T-helper 17 cell (primary cell): ENCODE measurements at places on chromosomes 5 and 9. TPM values are rescaled to one million over a fixed set of nuclear protein-coding genes. Genes with fewer than 3 reads are reported as not detected.

GRCh38 chr5:59684388-59685190 lies 208.9 kb downstream of the PDE4D start:
- DNase-seq, result no peak

DNA sequence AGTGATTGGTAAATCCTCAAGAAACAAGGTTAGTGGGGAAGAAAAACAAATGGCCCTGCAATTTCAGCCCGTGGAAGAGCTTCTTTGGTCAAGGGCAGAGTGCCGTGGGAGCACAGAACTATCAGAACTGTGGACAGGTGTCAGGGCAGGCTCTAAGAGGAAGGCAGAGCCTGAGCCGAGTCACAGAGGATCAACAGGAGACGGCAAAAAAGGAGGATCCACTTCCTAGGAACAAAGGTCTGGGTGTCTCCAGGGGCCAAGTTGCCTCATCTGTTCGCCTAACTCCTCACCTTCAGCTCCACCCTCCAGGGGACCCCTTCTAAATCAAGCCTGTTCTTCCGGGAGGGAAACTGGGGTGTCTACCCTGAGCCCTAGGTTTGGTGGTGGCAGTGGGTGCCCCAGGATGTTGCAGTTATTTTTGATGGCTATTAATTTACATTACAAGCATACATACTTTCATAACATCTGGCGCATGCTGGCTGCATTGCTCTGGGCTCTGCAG lies 88.0 kb downstream of the FEM1C start:
- DNase-seq, result no peak

DNA sequence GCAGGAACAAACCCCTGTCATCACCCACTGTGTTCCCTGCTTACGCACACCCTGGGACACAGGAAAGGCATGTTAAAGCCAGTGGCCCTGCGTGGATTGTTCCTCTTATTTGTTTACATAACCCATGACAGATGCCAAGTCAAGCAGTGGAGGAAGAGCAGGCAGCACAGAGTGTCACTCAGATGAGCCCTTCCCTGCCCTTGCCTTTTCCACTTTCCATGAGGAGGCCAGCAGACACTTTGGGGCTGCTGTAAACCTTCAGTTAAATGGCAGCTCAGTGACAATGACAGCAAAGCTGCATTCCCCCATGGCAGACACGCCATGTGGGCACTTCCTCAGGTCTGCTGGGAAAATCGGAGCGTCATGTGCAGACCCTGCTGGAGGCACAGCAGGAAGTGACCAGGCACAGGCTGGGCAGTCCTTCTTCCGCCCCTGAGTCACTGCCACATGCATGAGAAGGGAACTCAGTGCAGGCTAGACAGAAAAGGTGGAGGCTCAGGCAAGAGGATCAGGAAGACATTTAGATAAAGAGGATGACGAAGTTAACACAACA lies 216.8 kb upstream of the PIK3R1 start:
- no peak for DNase-seq

GRCh38 chr5:43207601-43208000 lies 15.6 kb downstream of the NIM1K start:
- no peak for DNase-seq

DNA sequence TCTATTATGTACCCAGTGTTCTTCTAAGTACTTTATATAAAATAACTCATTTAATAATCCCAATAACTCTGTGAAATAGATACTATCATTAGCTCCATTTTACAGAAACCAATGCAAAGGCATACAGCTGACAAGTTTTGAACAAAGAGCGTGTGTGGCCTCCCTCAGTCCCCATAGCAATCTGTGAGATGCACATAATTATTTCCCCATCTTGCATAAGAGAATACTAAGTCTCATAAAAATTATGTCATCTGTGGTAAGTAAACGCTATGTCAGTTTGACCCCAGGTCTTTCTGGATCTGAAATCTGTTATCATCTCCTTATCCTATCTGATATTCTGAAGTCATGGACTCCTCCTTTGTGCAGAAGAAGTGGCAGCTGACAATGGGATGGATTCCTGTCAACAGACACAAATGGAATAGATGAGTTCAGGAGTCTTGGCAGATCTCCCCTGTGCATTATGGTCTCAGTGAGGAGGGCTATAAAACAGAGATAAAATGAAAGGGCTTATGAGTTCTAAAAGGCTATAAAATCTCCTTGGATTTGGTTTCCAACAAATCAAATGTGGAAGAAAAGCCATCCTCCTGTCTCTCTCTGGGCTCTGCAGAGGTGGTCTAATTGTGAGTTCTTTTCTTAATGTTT lies 162.5 kb upstream of the TLE4 start:
- no peak for DNase-seq

DNA sequence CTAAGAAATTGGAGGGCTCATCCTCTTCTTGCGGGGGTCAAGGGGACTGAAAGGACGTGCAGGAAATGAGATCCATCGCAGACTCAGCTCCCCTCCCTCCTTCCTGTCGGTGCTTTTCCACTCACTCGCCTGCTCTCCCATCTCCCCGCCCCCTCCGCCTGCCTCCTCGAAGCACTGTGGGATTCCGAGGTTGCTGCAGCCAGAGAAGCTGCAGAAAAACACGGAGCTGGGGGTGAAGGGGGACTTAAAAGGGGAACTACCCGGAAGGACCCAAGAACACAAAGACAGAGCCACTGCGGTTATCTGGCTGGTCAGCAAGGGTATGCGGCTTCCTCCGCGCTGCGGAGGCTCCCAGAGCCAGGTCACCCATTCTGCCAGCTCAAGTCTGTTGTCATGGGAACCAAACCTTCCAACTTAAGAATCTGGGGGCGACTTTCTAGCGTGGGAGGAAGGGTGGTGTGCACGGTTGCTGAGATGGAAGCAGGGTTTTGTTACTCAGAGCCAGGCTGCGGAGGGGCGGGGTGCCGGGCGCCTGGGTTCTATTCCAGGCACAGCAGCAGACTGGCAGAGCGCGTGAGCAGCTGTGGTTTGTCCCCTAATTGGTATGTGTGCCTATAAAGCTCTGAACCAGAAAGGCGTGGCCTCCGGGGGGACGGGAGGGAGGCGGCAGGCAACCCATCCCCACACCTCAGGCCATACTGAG lies 24.9 kb downstream of the PCDHGC5 start:
- no peak for DNase-seq

- DNase-seq, result no peak
Measured at GRCh38 chr5:37710965-37711364, 128.9 kb downstream of the GDNF start.

- DNase-seq, result no peak
Measured at GRCh38 chr9:104386013-104386412, 118.0 kb upstream of the OR13F1 start.

GRCh38 chr5:16807547-16807864 lies 128.6 kb downstream of the MYO10 start:
- DNase-seq, result no peak

DNA sequence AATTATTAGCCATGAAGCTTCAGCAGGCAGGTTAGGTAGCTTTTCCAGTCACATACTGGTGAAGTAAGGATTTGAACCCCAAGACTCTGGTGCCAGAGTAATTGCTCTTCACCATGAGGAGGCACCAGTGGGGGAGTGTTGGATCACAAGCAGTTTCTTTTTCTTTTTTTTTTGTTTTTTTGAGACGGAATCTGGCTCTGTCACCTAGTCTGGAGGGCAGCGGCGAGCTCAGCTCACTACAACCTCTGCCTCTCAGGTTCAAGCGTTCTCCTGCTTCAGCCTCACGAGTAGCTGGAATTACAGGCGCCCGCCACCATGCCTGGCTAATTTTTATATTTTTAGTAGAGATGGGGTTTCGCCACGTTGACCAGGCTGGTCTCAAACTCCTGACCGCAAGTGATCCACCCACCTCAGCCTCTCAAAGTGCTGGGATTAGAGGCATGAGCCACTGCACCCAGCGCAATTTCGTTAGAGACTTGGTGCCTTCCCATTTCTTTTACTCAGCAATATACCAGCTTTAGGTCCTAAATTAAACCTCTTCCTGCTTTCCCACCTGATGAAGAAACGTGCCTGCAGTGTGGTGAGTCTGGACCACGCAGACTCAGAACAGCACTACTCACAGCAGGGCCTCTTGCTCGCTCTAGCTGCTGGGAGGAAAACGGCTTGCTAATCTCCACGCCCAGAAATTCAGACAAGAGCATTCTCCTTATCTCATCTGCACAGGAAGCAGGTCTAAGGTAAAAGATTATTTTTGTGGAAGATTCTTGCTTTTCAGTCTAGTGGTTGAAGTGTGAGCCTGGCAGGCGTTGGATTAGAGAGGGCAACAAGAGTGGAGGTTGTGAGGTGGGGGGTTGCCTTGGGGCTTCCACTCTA lies at the start of gene S100Z:
Gene S100Z (plus strand): TSS at position 596 of the 873 bp plus-strand sequence. CDS start 25,346 bp downstream, outside the sequence.
- no peak for DNase-seq

DNA sequence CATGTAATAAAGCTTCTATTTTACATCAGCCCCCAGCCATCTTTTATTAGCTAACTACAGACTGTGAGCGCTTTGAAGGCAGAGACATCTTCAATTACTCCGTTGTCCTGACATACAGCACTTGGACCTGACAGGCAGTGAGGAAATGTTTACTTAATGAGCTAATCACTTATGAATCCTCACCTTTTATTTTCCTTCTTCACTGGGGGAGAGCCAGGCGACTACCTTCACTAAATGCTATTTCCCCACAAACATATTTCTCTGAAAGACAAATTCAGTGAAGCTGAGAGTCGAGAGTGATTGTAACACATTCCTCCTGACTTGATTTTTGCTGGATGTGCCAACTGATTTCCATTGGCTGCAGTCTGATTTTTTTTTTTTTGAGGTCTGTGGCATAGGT lies 192.1 kb upstream of the CLINT1 start:
- DNase-seq, result no peak

- DNase-seq, result no peak
Measured at GRCh38 chr9:5949103-5949699, 58.5 kb downstream of the MLANA start.

Gene C5orf52
- not detected for total RNA-seq

Gene LRRC19
- total RNA-seq, result not detected

Gene GRIA1
- total RNA-seq, result not detected

Gene DUSP1
- total RNA-seq, result 2,429 TPM
